ENCODE measurements at places on chromosomes 4 and X.

DNA sequence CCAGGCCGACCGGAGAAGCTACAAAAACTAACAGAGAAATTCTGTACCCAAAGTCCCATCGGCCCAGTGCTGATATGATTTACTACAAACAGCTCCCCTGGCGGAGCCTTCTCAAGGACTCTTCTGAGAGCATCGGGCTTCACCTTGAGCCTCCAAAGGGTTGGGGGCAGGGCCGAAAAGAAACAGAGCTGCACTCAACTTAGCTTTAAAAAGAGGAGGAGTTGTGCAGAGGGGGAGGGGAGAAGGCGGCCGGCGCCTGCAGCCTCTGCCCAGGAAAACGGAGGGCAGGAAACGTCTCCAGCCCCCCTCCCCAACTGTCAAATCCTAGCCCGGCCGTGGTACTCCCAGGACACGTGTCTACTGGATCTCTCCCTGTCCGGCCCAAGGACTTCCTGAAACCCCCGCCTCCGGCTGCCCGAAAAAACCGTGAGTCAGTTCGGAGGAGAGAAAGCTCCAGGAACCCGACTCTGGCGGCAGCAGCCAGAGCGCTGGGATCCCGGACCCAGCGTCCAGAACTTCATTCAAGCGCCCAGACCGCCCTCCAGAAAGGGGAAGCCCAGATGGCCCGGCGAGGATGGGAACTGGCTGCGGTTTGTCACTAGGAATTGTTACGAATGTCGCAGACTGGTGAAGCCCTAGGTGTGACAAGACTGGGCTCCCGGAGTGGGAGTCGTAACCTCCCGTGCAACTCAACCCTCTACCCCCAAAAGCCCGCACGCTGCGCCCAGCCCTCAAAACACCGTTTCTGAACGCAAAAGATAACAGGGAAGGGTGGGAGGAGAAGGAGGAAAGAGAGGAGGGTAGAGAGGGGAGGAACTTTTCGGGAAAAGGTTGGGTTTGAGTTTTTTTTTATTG is 973 bp downstream of the ADAMTS3 start:
- no peak for DNase-seq

GRCh38 chr4:87029356-87029755 is 94.5 kb downstream of the AFF1 start:
- no peak for DNase-seq

- no peak for DNase-seq
These were observed 54.4 kb downstream of the KIT start for GRCh38 chr4:54712206-54712605.

DNA sequence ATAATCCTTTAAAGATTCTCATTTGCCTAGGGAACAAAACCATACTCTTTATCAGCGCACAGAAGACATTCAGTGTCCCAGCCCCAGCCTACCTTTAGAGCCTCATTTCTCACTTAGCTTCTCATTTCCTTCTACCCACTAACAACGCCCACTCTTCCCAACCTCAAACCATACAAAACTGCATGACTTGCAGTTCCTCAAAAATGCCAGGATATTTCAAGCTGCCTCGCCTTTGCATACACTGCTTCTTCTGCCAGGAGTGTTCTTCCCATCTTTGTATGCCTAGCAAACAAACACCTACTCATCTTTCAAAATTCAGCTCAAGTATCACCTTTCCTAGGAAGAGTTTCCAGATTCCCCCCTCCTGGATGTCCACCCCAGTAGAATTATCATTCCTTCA is 129.9 kb upstream of the ADGRL3 start:
- no peak for DNase-seq

GRCh38 chr4:133147921-133148689 is 989 bp upstream of the PCDH10 start:
- DNase-seq: no peak

GRCh38 chr4:87044511-87045233 is 109.9 kb downstream of the AFF1 start:
- no peak for DNase-seq

- no peak for DNase-seq
These were observed 167.0 kb upstream of the GALNT7 start for GRCh38 chr4:173001571-173001970.

- DNase-seq: no peak
These were observed 41.3 kb downstream of the PLS3 start for GRCh38 chrX:115602308-115602707.

DNA sequence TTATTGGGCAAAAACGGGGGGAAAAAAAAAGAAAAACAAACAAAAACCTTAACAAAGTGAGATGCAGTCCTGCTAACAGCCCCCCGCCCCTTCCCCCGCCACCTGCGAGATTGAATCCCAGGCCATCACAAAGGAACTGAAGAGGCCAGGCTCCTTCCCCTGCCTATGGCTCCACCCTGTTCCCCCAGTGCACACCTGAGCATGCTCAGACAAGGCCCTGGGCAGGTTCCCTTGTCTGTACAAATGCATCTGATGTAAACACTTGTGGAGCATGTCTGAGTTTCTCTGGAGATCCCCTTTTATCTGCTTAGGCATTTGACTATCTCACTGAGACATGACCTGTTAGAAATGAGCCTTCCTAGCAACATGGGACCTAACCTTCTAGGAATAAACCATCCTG is 983.7 kb upstream of the PABPC4L start:
- DNase-seq: no peak

DNA sequence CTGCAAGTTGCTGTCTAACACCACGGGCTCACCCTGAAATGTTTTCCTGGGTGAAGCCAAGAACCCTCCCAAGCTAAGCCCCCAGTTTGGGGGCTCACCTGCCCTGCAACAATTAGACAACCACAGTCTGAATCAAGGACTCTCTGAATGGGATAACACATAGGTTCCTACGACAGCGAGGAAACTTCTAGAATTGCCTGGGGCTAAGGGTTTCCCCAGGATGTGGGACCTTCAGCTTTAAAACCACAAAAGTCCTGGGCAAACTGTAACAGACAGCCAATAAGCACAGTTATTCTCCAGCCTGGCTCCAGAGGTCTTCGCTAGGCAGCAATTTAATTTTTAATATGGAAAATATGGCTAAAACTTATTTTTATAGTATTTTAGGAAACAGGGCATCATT is 162.6 kb downstream of the PRKX start:
- no peak for DNase-seq

DNA sequence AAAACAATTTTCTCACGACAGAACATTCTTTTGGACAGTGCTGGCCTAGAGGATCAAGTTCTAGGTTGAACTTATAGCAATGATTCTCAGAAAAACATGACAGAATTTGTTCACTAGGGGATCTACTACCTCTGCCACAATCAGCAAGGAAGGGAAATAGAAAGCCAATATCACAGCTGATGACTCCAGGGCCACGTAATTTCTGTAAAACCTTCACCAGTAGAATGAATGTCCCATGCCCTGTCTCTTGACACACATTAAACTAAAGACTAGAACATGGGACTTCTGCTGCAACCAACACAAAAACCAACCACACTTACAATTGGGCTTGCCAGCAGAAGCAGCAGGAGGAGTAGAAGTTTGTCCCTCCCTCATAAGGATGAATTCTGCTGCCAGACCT is 86.0 kb upstream of the NPFFR2 start:
- no peak for DNase-seq

DNA sequence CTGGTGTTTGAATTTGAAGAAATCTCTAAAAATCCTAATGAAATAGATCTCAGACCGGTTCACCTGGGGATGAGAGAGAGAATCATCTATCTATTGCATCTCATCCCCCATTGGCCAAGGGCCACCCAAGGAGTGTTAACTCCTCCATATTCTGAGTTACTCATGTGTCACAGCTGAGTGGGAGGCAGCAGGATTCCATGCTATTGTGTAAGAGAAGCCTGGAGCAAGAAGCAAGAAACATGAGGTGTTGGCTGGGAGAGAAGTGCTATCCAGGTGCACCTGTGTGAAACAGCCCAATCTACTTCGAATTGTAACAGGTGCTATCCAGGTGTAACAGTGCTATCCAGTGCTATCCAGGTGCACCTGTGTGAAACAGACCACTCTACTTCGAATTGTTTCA is 150.3 kb upstream of the MAOA start:
- DNase-seq: no peak

- DNase-seq: no peak
These were observed 4.0 kb upstream of the SLC10A6 start for GRCh38 chr4:86853209-86853608.

- DNase-seq: no peak
These were observed 343.5 kb upstream of the SFRP2 start for GRCh38 chr4:154132406-154132805.
